ENCODE measurements at places on chromosomes 4 and X. TPM values are rescaled to one million over a fixed set of nuclear protein-coding genes. Genes with fewer than 3 reads are reported as not detected.

GAGE2A gene
- total RNA-seq, result not detected

COL25A1 gene
- not detected for total RNA-seq

- DNase-seq, result no peak
These were observed 47.4 kb downstream of the CCSER1 start for GRCh38 chr4:90174621-90175023.

DNA sequence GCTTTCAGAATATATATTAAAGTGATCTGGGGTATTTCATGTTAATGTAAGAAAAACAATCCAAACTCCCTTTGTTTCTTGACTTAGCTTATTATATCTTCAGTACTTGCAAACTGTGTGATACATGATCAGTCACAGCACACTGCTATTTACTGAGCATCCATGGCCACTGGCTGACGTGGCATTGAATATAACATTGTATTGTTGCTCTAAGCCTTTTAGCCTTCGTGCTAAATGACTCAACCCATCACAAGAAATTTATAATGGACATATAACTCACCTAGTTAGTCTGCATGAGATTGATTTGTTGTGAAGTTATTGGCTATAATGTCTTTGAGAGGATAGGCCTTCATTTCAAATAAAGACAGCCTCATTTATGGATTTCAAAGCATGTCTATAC lies 642.6 kb downstream of the IL1RAPL1 start:
- no peak for DNase-seq

DNA sequence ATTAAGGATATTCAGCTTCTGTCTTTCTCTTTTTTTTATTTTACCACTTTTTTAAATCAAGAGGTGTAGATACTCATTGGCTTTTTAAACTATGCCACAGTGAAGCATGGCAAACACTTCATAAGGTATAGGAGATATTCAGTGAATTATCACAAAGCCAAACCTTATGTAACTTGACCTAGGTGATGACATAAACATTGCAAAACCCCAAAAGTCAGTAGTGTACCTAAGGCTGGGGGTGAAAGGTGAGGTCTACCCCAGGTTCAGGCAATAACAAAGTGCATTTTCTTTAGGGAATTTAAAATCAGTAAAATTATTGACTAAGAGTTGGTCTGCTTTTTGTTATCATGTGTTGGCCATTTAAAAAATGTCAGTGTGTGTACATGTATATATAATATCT lies 39.1 kb downstream of the CDKL5 start:
- DNase-seq, result no peak

DNA sequence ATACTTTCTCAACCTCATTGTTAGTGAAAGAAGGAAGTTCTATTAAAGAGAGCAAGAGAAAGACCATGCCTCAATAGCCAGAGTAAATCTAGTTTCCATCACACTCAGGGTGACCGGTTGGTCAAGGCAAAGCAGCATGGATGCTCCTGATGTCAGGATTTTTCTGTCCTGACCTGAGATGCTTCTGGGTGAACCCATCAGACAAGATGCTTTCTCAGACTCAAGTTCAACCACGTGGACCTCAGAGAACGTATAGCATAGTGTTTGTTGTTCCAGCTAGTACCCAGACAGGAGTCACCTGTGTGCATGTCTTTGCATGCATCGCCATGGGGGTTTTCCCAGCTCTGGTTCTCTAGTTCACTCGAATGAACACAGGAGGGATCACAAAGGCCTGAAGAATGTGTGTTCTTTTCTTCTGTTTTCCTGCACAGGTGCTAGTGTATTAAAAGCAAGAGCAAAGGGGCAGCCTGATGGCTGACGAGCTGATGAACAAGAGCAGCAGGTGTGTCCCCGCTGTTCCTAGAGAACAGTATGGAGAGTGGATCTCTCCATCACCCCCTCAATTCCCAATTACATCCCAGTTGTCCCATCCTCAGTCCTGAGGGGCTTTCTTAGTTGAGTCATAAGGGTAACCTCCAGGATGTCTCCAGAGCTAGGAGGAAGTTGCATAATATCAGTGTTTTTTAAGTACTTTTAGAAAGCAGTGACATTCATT lies 110.5 kb upstream of the ENPP6 start:
- DNase-seq, result no peak

GPM6B gene
- total RNA-seq, result not detected

DNA sequence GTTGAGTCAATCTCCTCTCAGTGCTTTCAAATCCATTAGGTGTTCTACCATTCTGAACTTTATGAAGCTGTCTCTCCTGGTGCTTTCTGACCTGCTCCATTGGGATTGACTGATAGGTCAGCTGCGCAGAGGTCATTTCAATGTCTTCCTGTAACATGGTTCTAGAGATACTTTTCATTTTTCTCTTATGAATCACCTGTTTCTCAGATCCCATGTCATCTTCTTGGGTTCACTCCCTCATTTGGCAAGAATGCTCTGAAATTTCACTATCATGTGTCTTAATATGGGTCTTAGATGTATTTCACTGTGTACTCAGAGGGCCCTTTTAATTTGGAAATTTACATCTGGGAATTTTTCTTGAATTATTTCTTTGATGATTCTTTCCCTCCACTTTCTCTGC lies 13.8 kb upstream of the PGM2 start:
- no peak for DNase-seq

PTPN13 gene
- 0.53 TPM for total RNA-seq

GRCh38 chr4:38734911-38735310 lies 47.9 kb downstream of the TLR10 start:
- no peak for DNase-seq

GRCh38 chr4:127140306-127140705 lies 492.5 kb upstream of the INTU start:
- DNase-seq, result no peak

- no peak for DNase-seq
These were observed 40.3 kb upstream of the GALNT7 start for GRCh38 chr4:173128199-173128890.
